ENCODE measurements at places on chromosomes 7 and 10.

DNA sequence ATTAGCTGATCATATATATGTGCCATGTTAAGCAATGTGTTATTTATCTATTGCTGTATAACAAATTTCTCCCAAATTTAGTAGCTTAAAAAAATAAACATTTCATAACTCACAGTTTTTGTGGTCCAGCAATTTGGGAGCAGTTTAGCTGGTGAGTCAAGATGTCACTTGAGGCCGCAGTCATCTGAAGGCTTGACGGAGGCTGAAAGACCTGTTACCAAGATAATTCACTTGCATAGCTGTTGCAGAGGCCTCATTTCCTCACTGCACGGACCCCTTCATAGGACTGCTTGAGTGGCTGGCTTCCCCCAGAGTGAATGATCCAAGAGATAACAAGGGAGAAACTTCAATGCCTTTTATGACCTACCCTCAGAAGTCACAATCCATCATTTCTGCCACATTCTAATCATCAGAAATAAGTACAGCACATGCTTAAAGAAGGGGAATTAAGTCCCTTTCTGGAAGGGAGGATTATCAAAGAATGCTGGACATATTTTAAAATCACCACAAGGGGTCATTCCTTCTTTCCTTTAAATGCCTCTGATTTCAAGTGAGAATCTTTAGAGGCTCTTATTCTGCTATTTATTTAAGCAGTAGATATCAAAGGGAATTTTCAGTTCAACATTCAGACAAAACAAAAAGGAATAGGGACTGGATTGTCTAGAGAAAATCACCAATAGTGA is 10.5 kb upstream of the SRPK2 start:
- DNase-seq, result peak; percentile 38

- no peak for DNase-seq
Observed at GRCh38 chr7:81007051-81007450, 88.2 kb upstream of the SEMA3C start.

DNA sequence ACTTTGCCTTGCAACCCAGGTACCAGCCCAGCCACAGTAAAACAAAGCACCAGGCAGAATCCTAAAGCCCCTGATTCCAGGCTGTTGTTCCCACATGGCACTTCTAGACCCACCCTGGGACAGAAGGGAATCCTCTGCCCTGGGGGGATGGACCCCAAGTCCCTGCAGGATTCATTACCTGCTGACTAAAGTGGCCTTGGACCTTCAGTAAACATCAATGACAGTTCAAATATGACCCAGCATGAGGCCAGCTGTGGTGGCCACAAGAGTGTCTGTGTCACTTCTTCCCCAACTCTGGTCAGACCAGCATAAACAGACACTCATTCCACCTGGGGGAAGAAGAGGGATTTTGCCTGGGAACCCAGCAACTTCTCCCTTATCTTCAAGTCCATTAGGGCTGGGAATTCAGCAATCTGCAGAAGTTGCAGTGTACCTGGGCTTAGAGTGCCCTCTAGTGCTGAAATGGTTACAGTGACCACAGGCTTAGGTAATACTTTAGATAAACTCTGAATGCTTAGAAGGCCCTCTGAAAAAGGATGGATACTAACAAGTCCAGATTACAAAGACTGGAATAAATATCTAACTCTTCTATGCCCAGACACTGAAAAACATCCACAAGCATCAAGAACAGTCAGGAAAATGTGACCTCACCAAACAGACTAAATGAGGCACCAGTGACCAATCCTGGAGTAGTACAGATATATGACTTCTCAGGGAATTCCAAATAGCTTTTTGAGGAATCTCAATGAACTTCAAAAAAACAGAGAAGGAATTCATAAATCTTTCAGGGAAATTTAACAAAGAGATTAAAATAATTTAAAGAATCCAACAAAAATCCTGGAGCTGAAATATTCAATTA is 108.5 kb upstream of the TMEM168 start:
- DNase-seq, result peak; percentile 60

DNA sequence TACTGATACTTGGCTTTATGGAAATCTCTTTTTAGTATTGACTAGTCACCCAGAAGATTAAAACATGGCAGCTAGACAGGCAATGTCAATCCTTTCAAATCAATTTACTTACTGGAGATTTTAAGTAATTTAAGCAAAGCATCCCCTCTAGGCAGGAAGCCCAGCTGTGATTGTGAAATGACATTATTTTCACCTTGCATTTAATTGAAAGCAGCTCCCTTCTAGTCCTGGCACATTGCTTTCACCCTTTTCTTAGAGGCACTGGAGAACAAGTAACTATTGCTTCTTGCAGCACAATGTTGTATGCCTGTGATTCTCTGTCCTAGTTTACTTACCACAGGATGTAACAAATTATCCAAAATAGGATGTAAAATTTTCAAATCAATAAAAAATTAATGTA is 13.3 kb downstream of the ST7 start:
- DNase-seq, result no peak

DNA sequence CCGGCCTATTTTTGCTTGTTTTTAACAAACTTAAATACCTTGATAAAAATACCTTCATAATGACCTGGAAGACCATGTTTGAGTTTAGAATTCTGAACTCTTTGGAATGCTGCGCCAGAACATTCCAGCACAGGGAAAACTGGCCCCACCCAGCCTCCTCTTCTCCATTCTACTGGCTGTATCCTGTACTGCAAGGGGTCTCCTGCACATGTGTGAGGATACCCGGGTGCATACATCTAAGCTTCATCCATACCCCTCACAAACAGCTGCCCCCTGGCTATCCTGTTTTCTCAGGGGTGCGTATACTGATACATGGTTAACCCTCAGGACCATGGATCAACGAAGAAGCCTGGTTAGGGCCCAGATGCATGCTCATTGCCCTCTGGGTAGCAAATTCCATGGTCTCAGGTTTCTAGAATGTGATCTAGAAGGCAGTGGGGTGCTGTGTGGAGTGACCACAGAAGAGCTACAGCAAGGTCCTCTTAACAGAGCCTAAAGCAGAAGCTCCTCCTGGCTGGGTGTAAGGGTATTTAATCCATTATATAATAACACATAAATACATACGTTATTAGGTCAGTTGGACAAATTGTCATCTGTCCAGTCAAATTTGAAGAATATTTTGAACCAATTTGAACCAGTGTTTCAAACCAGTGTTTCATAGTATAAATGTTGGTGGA is 26.1 kb downstream of the HACD1 start:
- no peak for DNase-seq

- DNase-seq, result no peak
Observed at GRCh38 chr10:66819691-66820090, 106.1 kb upstream of the LRRTM3 start.

GRCh38 chr7:83532219-83532618 is 116.7 kb downstream of the SEMA3E start:
- no peak for DNase-seq

DNA sequence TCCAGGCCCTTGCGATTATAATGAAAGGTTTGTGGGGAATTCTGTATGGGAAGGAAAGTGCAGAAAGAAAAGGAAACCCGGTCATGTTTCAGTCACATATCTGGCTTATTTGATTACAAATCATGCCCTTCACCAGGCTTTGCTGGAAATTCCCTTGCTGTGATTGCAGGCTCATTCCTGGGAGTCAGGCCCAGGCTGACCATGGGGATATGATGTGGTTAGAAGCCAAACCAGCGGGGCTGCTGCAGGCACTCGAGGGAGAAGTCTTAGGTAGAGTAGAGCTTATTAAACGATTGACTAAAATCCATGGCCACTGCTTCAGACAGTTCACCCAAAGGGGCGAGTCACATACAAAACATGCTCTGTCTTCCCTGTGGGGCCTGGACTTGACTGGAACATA is 16.2 kb downstream of the PKD1L1 start:
- DNase-seq, result no peak

- peak; percentile 57 for DNase-seq
Observed at GRCh38 chr10:12348870-12349628, at the start of gene CAMK1D. TSS of gene CAMK1D (plus strand) at chr10:12349547.

DNA sequence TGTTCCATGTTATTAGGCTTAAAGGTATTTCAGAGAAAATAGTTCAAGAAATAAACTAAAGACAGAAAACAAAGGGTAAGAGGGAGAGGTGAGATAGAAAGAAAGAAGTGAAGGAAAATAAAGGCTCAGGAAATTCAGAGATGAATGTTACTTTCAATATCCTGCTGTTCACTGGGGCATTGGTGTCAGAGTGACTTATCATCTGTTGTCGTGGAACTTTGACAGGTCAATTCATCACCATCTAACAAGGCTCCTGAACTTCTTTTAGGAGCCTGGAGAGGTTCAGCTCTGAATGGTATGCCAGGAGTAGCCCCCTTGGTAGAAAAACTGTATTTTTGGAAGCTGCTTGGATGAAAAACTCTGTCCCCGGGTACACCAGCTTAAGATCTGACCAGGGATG is 100.1 kb downstream of the KLF6 start:
- no peak for DNase-seq

GRCh38 chr10:47420305-47421056 is 36.4 kb upstream of the ZNF488 start:
- no peak for DNase-seq

DNA sequence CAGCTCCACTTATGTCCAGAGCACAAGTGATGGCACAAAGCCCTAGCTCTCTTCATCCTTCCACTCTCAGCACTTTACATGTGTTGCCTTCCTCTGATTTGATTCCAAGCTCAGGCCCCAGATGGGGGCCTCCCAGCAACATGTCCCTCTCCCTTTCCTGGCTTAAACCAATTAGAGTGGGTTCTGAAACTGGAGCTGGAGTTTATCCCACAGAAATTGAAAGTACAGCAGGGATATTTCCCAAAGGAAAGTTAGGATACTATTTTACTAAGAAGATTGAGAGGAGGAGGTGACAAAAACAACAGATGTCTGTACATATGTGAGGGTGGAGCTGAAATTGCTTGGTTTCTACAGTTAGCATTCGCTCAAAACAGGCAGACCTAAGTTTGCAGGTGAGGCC is 724.6 kb downstream of the AUTS2 start:
- peak; percentile 37 for DNase-seq

GRCh38 chr10:100025576-100025975 is 15.8 kb upstream of the DNMBP start:
- DNase-seq, result peak; percentile 29

All from SK-N-DZ (cell line).